ENCODE measurements at places on chromosomes 12 and 14.
A peak's percentile ranks its signal among the peaks of the same experiment; 100 is the strongest.

DNA sequence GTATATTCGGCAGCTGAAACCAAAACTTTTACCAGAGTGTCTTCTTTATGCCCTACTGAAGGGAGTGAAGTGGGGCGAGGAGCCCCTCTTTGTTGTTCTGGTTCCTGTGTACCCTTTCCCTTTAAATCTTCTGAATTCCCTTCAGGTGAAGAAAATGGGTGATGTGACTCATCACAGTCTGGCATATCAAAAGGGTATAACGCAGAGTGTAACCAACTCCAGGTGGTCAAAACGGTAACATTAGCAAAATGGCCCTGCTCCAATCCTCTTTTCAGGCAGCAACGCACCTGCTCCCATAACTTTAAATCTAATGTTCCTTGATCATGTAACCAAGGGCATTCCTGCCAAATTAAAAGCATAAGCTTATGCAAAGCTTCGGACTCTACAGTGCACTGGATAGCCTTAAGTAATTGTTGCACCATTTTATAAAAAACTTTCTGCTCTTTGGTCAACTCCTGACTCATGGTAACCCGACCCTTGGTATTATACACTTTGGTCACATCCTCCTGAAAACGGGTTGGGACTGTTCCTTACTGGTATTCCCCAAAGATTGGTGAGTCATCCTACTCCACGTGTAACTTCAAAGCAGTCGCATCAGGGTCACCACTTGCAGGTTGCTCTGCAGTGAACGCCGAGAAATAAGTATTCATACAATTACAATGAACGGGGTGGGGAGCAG is 83.1 kb downstream of the KCNMB4 start:
- no peak for DNase-seq

- no peak for DNase-seq
These were observed 8.6 kb upstream of the USP15 start for GRCh38 chr12:62251609-62251958.

- peak; percentile 97 for DNase-seq
These were observed 36.1 kb downstream of the TMCC3 start for GRCh38 chr12:94614288-94614721.

DNA sequence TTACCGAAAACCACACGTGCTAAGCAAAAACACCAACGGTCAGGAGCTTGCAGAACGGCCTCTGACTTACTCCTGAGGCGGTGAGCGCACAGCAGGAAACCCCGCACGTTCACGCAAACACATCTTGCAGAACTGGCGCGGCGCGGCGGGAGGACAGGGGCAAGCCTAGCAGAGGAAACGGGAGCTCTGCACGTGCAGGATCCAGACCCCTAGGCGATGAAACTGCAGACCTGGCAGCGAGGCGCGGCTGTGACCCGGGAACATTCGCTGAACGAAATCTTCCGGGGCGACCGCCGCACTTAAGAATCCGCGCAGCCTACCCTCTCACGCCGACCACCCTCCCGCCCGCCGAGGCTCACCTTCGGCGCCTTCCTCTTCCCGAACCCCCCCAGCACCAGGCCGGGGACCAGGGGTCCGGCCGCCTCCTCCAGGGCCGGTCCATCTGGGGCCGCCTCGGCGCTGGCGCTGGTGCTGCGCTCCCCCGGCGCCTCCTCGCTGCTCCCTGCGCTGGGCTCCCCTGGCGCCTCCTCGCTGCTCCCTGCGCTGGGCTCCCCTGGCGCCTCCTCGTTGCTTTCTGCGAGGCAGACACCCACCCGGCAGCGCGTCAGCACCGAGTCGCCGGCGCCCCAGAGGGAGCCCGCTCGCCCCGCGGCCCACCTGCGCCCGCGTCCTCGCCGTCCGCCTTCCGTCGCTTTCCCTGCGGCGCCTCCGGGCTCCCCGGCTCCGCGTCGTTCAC is 615 bp downstream of the DDX51 start:
- no peak for DNase-seq

- peak; percentile 75 for DNase-seq
These were observed 1.4 kb downstream of the ACTN1 start for GRCh38 chr14:68977718-68978171.

DNA sequence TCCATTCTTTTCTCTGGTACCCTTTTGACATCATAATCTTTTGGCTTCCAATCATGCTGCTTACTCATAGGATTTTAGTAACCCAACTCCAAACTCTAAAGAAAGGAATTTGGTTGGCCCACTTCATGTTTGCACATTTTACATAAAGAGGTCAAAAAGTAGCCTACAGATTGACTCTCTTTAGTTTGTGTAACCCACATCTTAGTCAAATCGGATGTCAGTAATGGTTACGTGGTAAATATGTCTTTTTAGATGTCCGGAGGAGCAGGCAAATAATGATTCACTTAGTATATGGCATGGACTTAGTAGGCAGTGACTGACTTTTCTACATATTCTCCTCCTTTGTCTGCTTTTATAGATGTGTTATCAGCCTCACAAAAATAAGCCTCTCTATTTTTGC is 711.6 kb upstream of the FOXG1 start:
- DNase-seq, result no peak

GRCh38 chr14:90491911-90492531 is 95.2 kb downstream of the CALM1 start:
- peak; percentile 12 for DNase-seq

- DNase-seq, result no peak
These were observed 110.8 kb downstream of the KCNH5 start for GRCh38 chr14:62934439-62934838.

DNA sequence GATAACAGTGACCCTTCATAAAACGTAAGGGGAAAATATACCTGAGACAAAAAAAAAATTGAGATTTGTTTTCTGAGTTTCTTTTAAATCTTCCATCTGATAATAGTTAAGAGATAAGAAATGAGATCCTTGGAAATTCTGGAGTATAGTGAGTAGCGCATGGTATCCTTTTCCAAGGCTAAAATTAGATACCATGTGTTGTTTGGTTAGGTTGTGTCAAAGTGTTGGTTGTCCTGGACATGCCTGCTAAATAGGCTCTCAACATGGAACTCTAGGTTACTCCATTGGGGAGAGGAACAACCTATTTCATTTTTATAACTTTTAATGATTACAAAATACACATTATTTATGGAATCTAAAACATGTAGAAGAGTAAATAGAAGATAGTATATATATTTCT is 14.8 kb downstream of the PYGL start:
- DNase-seq, result no peak

DNA sequence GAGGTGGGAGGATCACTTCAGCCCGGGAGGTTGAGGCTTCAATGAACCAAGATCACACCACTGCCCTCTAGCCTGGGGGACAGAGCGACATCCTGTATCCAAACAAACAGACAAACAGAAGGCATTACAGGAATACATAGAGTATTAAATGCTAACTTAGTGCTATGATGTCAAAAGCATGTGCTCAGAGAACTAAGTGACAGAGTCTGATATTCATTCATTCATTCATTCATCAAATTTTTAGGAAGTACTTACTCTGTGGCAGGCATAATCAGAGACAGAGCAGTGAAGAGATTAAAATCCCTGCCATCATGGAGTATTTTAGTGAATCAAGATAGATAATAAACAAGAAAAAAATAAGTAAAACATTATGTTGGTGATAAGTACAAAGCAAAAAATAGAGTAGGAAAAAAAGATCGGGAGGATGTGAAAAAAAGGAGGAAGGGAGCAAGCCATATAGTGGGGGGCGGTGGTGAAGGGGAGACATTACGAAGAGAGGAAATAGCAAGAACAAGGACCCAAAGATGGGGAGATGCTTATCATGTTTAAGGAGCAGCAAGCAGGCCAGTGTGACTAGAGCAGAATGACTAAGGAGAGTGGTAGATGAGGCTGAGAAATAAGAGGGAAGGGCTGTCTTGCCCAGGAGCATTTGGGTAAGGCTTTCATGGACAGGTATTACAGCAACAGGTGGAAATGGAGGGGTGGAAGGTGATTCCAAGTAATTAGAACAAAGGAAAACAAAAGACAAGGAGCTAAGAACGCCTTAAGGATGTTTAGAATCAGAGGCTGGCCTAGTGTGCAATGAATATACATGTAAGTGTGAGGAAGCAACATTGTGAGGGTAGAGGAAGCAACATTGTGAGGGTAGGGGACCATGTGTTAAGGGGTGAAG is 2.8 kb downstream of the MAP4K5 start:
- no peak for DNase-seq

DNA sequence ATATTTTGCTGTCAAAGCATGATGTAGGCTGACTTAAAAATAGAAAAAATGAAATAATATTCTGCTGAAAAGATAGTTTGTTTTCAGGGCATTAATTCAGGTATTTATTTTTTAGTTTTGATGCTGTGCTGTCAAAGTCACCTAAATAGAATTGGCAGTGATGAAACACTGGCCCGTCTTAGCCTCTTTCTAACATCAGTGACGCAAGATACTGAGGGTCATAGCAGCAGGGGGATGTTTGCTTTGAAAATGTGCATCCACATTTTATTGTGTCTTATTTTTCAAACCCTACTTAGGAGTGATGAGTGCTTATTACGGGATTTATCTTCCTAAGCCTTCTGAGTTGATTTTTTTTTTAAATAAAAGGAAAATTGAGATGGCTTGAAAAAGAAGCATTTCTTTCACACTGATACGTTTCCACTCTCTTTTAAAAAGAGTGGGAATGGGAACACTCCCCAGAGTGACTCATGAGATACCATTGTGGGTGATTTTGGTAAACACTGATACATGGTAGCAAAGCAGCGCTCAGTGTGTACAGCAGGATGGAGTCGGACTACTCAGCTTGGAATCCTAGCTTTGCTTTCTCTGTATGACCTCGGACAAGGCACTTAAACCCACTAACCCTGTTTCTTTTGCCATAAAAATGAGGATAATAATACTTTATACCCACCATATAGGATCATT is 290.8 kb downstream of the ERC1 start:
- DNase-seq, result no peak

GRCh38 chr12:131950182-131950913 is 606 bp downstream of the EP400 start:
- DNase-seq, result peak; percentile 35

GRCh38 chr14:56075301-56075700 is 42.9 kb upstream of the PELI2 start:
- no peak for DNase-seq

DNA sequence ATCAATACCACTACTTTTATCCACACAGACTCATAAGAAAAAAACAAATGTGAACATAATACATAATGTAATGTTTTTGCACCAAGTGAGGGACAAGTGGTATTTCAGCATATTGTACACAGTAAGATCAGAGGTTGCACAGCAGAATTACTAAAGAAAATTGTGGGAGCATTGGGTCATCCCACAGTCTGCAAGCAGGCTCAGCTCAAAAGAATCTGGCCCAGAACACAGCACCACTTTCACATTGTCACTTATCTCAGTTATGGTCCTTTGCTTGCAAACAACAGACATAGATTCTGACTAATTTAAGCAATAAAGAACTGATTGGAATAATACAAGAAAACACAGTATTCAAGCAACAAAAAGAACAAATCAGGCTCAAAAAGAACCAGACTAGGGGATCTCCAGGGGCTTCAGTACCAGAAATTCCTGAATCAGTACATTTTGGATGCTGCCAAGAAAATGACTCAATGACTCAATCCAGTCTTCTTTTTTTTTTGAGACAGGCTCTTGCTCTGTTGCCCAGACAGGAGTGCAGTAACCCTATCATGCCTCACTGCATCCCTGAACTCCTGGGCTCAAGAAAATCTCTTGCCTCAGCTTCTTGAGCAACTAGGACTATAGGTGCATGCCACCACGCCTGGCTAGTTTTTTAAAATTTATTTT is 42.9 kb upstream of the EEA1 start:
- DNase-seq, result no peak

GRCh38 chr12:19251481-19252132 is 122.1 kb downstream of the PLEKHA5 start:
- DNase-seq, result no peak

GRCh38 chr14:79580906-79581305 is 630.4 kb downstream of the DIO2 start:
- DNase-seq, result peak; percentile 47

GRCh38 chr12:19148860-19149259 is 19.3 kb downstream of the PLEKHA5 start:
- DNase-seq, result no peak

GRCh38 chr14:99760817-99761216 is 32.4 kb upstream of the EML1 start:
- DNase-seq, result no peak

GRCh38 chr12:113119980-113120669 is 15.4 kb downstream of the RASAL1 start:
- no peak for DNase-seq

DNA sequence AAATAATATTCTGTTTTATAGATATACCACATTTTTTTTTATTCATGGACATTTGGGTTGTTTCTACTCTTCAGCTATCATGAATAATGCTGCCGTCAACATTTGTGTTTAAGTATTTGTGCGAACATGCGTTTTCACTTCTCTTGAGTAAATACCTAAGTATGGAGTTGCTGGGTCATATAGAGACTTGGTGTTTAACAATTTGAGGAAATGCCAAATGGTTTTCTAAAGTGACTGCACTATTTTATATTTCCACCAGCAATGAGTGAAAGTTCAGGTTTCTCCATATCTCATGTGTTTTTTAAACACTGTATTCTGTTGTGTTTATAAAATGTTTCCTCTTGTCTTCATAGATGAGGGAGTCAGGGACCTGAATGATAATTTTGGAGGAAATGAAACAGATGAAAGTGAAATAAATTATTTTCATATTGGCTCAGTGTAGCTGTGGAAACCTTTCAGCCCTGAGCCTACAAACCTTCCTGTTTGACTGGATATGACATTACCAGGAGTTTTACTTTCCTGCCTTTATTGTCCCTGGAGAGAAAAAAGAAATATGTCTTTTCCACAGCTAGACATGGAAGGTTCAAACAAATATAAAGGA is 26.3 kb downstream of the DAAM1 start:
- DNase-seq, result no peak

- DNase-seq, result no peak
These were observed 38.9 kb downstream of the CPSF2 start for GRCh38 chr14:92160619-92161018.

GRCh38 chr14:87600240-87600639 is 392.7 kb downstream of the GALC start:
- no peak for DNase-seq

GRCh38 chr12:40103043-40103442 is 2.8 kb downstream of the SLC2A13 start:
- no peak for DNase-seq

- no peak for DNase-seq
These were observed 65.6 kb upstream of the FUT8 start for GRCh38 chr14:65346895-65347294.

DNA sequence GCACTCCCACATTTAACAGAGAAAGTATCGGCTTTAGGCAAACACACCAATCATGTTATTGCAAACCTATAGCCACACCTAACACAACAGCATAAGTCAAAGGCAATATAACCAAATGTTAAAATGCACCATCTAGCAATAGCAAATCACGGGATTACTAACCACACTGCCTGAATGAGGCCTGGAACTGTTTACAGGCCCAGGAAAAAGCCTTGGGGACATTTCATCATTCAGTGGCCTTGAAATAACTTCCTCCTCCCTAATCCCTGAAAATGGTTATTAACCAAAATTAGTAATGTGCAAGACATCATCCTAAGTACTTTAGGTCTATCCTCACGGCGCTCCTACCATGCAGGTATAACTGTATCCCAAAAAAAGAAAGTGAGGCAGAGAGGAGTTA is 2.3 kb downstream of the GALC start:
- no peak for DNase-seq

Data from ELF-1 (cell line).